ENCODE measurements at places on chromosomes 16 and 17. TPM values are rescaled to one million over a fixed set of nuclear protein-coding genes. Genes with fewer than 3 reads are reported as not detected.

PLLP gene
- total RNA-seq, result 1.2 TPM

ARHGDIG gene
- total RNA-seq, result 35.9 TPM

- DNase-seq, result no peak
Measured at GRCh38 chr17:32348483-32348800, 1.5 kb upstream of the ZNF207 start.

DNA sequence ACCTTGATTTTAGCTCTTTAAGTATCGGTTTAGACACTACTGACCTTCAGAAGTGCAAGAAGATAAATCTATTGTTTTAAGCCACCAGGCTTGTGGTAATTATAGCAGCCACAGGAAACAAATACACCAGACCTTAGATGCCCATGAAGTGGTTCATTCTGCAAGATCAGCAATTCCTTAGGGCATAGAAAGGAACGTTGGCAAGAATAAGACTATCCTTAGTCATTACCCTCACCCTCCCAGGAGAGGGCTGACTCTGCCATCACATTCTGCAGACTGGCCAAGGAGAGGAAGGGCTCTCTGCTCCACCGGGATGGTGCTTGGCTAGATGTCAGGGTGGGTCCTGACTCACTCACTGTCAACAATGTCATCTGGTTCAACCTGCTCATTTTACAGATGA is 14.1 kb upstream of the NDEL1 start:
- DNase-seq, result no peak

GRCh38 chr16:26442321-26442720 is 624.4 kb upstream of the C16orf82 start:
- no peak for DNase-seq

GRCh38 chr17:74522381-74523105 is 8.7 kb downstream of the CD300LB start:
- DNase-seq, result no peak

- no peak for DNase-seq
Measured at GRCh38 chr17:57481910-57482391, 225.6 kb downstream of the MSI2 start.

All from occipital lobe (tissue), 3 donors.